ENCODE measurements at places on chromosomes 13 and 19.

DNA sequence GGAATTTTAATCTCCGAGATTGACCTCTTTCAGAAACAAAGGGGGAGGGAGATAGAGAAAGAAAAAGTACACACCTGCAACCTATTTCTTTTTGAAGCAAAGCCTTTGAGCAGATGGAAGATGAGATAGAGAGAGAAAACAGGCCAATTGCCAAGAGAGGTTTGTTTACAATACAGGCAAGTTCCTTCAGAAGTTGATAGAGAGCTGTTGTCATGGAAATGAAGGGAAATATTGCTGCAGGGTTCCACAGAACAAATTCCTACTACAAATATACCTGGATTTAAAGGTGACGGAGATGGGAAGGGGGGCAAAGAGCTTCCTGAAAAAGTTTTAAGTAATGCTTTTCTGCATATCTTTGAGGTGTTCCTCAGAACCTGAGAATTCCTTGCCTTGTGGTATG lies 388.4 kb downstream of the NDFIP2 start:
- peak; percentile 41 for DNase-seq

GRCh38 chr19:51108066-51108804 lies at the start of gene CTU1:
Gene CTU1 (minus strand): TSS chr19:51108409. CDS start chr19:51104569, 3,840 bp downstream.
- DNase-seq: peak; percentile 98

- DNase-seq: no peak
These were observed 229.4 kb downstream of the FGF14 start for GRCh38 chr13:102172406-102172805.

- DNase-seq: no peak
These were observed 10.3 kb upstream of the HSPH1 start for GRCh38 chr13:31172001-31172400.

GRCh38 chr19:29831686-29832085 lies 19.9 kb downstream of the CCNE1 start:
- no peak for DNase-seq

- DNase-seq: no peak
These were observed 185.4 kb downstream of the FOXO1 start for GRCh38 chr13:40480915-40481516.

- DNase-seq: no peak
These were observed 135.8 kb downstream of the SHISA2 start for GRCh38 chr13:25915840-25916518.

DNA sequence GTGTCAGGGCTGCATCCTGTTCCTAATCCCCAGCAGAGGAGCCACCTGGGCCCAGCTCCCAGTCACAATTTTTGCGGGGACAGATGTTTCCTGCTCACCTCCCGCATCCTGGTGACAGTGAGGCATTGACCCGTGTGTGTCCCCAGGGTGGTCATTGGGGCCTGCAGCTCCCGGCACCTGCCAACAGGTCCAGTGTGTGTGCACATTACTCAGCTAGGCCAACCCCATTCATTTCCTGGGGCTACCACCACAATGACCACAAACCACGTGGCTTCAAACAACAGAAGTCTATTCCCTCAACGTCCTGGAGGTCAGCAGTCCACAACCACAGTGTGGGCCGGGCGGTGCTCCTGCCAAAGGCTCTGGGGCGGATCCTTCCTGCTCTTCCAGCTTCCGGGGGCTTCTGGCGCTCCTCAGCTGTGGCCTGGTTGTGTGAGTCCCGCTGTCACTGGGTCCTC lies 11.9 kb upstream of the F2RL3 start:
- no peak for DNase-seq

- no peak for DNase-seq
These were observed 7.3 kb downstream of the SGTA start for GRCh38 chr19:2775556-2776430.

GRCh38 chr13:31862828-31863227 lies 123.5 kb downstream of the RXFP2 start:
- no peak for DNase-seq

DNA sequence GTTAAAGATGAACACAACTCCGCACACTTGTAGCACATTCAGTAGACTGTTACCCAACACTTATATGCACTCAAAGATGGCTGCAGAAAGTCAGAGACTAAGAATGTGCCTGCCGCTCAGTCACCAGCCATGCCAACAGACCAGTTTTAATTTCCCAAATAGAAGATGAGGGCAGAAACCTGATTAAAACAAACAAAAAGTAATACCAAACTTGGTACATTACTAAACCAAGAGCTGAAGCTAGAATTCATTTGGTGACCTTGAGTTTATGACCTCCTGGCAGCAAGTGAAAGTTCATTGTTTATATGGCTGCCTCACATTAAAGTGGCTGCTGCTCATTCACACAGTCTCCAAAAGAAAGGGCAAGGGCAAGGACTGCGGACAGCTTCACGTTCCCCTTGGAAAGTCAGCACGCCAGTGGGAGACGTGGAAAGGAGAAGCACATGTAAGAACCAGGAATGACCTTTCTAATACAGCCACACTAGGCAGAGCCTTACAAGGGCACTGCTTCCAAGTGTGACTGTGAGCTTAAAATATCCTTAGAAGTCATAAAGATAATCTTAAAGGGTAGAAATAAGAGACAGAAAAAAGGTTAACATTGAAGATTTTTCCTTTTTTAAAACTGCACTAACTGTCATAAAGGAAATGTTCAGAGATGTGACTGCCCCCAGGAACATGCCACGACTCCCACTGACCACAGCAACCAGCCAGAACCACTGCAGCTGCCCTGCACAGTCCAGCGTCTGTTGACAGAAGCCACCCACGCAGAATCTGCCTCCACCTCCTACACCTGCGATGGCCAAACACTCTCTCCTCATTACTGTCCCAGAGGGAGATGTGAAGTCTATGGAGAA lies 73.5 kb downstream of the STK24 start:
- DNase-seq: no peak

- no peak for DNase-seq
These were observed 80.5 kb downstream of the MBNL2 start for GRCh38 chr13:97302611-97303010.

GRCh38 chr19:45184115-45184514 lies 5.5 kb downstream of the BLOC1S3 start:
- no peak for DNase-seq

DNA sequence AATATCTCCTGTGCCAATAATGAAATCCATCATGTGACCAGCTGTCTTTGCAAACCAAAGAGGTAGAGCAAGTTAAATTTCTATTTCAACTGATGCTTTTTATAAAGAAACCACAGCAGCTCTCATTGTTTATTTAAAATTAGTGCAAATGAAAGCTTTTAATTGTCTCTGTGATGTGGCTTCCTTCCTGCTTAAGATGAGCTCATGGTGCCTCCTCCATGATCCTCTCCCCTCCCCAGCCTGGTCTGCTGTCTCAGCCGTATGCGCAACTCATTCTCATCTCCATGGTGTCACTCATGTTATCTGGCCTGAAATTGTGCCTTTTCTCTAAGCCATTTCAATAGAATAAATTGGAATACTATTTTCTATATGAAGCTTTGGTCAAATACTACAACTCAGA lies 270.6 kb downstream of the FGF14 start:
- no peak for DNase-seq

DNA sequence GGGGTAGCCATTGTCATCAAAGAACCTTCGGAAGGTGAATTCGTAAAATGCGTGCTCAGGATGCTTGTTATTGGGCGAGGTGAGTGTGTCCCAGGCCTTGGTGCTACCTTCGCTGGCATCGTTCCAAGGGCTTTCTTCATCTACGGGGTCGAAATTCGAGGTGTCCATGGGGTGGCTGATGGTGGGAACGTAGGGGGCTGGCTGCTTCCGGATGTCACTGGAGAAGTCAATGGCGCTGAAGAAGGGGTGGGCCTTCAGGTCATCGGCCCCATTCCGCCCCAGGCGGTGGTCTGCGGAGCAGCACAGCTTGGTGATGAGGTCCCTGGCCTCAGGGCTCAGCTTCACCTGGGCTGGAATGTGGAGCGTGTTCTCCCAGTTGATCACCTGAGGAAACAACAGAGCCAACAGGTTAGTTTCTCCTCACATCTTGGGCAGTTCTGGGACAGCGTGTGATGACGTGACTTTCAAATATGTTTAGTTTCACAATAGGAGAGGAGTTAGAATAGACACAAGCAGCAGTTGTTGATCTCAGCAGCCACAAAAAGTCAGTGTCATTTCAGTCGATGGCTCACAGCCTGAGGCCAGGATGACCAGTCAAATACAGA lies 72.5 kb upstream of the XPO4 start:
- DNase-seq: no peak

DNA sequence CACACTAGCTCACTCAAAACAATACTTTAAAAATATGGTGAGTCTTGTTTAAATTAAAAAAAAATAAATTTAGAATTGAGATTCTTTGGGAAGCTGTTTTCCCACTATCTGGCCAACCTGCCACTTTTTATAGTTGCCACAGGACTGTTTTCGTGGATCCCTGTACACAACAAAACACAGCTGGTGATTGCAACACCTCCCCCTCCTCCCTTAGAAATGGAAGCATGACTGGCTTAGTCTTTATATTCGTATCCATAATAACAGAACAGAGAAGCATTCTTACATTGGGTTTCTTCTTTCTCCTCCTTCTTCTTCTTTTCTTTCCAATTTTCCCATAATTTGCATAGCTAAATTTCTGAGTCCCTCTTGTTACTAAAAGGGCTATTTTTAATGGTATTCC lies 79.5 kb upstream of the GJB6 start:
- DNase-seq: no peak

GRCh38 chr19:47274891-47275761 lies 441 bp downstream of the INAFM1 start:
- no peak for DNase-seq

- no peak for DNase-seq
These were observed 393.5 kb upstream of the GPC6 start for GRCh38 chr13:92833071-92833470.

- DNase-seq: no peak
These were observed 17.6 kb downstream of the EMP3 start for GRCh38 chr19:48342841-48343540.

GRCh38 chr19:8089664-8090601 lies 37.4 kb downstream of the CCL25 start:
- no peak for DNase-seq

GRCh38 chr13:89627996-89628395 lies 1719.5 kb upstream of the MIR17HG start:
- DNase-seq: peak; percentile 54

GRCh38 chr19:35000647-35001501 lies 751 bp downstream of the GRAMD1A start:
- DNase-seq: peak; percentile 12

- DNase-seq: no peak
These were observed 4.7 kb upstream of the LILRA6 start for GRCh38 chr19:54247106-54247930.

DNA sequence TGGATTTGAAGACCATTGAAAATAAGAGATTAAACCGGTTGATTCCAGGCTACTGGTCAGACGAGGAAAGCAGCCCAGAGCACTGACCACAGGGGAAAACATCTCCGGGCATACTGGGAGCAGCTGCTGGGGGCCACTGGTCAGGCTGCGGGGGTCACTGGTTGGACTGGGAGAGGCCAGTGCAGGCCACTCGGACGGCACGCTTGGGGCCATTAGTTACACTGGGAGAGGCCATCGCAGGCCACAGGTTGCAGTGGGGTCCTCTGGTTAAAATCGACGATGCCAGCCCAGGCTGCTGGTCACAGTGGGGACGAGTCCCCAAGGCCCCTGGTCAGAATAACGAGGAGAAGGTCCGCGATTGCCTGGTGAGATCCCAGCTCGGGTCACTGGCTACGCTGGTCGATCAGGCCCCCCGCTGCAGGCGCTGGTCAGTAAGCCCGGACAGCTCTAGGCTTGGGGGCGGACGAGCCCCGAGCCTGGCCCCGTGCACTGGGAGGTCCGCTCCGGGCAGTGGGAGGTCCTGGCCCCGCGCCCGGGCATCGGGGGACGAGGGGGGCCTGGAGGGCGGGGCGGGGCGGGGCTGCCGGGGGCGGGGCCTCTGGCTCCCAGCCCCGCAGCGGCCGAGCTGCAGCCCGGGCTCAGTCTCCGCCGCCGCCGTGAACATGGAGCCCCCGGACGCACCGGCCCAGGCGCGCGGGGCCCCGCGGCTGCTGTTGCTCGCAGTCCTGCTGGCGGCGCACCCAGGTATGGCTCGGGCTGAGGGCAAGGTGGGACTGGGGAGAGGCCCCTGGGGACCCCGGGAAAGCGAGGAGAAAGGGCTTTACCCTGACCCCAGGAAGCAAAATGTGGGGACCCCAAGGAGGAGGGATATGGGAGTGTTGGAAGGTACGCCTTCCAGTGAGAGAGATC lies at the start of gene BCAM:
TSS of gene BCAM (plus strand) at position 641 of the 909 bp plus-strand sequence. CDS start at position 663, 22 bp downstream.
- no peak for DNase-seq

GRCh38 chr13:27476943-27477703 lies 26.8 kb upstream of the MTIF3 start:
- no peak for DNase-seq

DNA sequence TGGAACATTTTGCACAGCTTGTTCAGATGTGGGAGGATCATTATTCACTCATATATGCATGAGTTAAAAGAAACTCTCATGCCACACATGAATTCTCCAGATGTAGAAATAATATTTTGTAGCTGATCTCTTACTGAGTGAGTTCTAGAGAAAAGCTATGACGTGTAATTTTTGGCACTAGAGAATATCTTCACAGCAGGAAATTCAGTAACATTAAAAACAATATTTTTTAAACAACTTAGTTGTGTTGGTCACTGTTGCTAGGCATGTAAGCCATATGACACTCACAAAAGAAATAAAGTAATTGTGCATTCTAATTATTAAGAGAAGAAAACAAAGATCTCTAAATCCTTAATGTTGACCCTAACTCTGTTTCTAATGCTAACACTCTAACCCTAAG lies 371.4 kb upstream of the SLC10A2 start:
- no peak for DNase-seq

DNA sequence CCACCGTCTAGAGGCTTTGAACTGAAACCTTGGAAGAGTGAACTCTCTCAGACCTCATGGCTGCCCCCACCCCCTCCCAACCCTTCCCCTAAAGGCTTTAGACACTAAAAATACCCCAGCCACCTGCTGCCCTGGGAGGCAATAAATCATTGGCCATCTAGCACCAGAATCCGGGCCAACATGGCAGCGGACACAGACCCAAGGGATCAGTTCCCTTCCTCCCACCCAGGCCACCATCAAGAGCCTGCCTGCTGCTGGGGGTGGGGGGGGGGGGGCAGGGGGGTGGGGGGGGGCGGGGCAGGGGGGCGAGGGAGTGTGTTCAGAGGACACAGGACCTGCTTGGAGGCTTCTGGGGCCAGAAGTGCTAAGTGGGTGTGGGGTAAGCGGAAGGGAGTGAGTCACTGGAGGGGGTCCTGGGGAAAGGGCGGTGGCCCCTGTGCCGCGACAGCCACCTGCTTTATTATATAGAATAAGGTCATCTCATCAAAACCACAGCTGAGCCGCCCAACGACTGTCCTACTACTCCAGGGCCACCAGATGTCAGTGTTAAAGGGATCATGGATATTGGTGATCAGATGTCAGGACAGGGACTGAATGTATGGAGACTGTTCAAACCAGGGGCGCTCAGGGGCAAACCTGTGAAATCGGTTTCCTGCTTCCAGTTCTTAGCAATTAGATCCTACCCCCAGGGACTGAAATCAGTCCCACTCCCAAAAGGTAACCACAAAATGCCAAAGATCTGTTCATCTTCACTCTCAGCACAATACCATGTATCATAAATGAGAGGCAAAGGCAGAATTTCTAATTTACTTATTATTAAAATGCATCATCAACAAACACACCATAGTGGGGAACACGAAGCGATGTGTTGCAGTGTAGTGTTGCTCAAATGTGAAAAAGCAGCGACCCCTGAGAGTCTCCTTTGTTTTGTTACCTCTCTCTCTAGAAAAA lies 24.3 kb downstream of the ARL11 start:
- DNase-seq: no peak
